Heart left ventricle (tissue), 16 donors: ENCODE measurements at places on chromosomes 2 and 18. TPM values are rescaled to one million over a fixed set of nuclear protein-coding genes. Genes with fewer than 3 reads are reported as not detected.

GRCh38 chr2:236044191-236044590 lies 124.0 kb downstream of the GBX2 start:
- no peak for DNase-seq

Gene CD8B2
- not detected for total RNA-seq

- DNase-seq: peak; percentile 34
Measured at GRCh38 chr2:212536817-212537725, 1.5 kb downstream of the ERBB4 start.

DNA sequence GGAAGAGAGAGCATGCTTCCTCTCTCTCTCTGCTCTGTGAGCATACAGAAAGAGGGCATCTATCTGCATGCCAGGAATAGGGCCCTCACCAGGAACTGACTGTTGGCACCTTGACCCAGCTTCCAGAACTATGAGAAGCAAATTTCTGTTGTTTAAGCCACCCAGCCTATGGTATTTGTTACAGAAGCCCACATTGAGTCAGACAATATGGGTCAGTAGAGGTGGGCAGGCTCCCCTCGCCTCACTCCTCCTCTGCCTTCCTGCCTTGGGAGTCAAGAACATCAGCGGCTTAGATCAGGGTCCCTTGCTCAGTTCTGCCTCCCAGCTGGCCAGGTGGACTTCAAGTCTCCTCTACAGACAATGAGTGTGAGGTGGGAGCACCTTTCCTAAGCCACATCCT lies 92.3 kb downstream of the COPS8 start:
- no peak for DNase-seq

Gene MTA3
- 29.0 TPM for total RNA-seq
